Stimulated activated CD4-positive, alpha-beta T cell treated with anti-CD3 and anti-CD28 coated beads, Interleukin-2, amount 100 ng/mL, for 48 hours (primary cell): ENCODE measurements at places on chromosomes 11 and 22.

DNA sequence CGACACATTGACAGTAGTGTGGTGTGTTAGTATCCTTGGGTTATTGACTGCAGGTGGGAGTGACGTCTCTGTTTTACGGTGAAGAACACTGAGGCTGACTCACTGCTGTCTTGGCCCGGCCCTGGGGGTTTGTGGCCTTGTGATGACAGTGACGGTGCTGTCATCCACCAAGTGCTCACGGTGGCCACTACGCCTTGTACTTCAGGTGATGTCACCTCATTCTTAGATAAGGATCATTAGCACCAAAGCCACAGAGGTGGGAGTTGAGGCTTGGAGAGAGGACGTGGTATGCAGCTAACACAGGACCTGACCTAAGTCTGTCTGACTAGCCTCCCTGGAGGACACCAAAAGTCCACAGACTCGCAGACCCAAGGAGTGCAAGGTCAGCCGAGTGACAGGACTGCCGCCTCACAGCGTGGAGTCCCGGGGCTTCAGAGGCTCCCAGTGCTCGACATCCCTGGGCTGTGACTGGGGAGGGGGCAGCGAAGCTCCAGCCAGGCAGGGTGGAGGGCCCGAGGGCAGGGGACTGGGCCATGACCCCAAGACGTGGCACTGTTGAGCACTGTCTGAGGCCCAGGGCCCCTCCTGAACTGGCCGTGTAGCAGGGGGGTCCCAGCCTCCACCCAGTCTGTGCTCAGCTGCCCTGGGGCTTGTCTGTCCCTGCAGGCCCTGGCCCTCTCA, 56.5 kb downstream of the NAT10 start:
- peak; percentile 30 for DNase-seq

DNA sequence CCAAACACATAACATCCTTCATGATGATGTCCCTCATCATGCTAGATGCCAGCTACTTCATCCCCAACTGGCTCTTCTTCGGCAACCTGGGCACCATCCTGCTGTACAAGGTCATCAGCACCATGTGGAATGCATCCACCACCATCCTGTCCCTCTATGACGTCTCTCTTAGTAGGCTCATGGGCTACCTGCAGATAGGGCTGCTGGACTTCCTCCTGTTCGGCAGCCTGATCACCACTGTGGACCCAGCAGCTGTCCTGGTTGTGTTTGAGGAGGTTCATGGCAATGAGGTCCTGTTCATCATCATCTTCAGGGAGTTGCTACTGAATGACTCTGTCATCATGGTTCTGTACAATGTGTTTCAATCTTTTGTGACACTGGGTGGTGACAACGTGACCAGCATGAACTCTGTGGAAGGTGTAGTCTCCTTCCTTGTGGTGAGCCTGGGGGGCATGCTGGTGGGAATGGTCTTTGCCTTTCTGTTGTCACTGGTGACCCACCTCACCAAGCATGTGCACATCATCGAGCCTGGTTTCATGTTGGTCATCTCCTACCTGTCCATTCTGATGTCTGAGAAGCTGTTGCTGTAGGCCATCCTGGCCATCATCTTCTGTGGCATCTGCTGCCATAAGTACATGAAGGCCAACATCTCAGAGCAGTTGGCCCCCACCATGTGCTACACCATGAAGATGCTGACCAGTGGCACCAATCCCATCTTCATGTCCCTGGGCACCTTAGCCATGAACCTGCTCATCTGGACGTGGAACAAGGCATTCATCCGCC, 120.7 kb upstream of the SERPIND1 start:
- no peak for DNase-seq

GRCh38 chr22:37088108-37088605, 21.4 kb downstream of the TMPRSS6 start:
- DNase-seq, result peak; percentile 49

DNA sequence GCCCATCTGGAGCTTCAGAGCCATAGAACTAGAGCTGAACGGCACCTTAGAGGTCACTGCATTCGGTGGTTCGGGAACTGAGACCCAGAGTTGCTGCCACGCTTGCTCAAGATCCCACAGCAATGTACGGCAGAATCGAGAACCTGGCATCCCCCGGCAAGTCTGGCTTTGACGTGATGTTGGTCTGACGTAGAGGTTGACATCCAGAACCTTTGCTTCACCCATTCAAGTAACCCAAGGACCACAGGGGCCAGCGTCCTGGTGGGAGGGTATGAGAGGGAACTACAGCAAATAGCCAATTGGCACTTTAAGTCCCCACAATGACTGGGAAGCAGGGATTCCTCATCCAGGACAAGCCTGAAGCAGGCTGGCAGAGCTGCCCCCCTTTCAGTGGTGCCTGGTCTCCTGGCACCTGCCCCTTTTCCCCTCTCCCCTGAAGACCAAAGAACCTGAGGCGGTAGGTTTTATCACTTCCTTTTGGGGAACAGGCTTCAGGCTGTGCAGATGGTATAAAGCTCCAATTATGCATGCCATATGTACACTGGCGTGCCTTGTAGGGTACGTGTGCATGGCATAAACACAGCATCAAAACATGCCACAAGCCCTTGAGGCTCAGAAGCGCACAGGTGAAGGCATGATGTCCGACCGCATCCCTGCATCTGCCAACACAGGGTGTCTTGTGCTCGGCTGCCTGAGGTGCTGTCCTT, 15.3 kb upstream of the TEF start:
- DNase-seq, result no peak

DNA sequence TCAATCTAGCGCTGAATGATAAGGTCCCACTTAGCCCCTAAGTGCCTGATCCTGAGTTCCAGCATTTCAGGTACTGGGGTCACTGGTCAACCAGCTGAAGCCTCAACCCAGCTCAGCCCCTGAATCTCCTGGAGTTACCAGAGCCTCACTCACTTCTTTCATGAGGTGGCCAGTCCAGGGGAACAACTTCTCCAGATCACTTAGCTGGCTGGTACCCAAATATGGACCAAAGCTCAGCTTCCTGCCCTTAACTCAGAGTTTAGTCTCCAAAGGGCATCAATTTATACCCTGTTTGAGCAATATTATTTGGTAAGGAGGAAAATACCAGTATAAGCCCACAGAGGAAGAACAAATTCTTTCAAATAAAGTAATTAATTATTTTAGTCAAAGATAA, 105.6 kb downstream of the SLC1A2 start:
- no peak for DNase-seq

DNA sequence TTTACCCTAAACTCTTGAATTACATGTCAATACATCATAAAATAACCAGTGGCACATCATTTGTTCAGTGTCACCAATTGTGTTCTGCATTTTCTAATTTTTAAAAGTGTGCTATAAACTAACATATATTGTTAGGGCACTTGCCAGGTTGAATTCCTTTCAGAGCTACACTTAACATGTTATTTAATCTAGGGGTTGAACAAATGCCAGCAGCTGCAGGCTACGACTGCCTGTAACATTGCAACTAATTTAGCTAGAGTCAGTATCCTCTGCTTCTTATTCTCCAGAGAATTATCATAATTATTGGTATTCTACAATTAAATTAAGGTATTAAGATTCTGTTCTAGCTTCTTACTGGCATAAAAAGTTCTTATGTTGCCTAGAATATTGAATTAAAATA, 46.4 kb upstream of the ARHGAP42 start:
- DNase-seq, result no peak

DNA sequence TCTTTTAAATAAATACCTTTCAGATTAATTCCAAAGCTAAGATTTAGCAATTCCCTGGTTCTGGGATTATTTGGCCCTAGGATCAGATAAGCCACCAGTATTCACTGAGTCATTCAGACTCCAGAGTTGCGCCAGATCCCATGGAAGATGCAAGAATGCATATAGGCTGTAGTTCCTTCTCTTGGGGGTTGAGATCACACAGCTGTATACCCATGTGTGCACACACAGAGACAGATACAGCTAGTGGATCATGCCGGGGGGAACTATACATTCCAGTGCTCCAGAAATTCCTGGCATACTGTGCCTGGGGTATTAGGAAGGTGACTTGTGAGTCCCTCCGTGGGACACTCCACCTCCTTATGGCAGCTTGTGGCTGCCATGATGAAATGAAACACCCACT, 75.4 kb downstream of the ZBTB16 start:
- no peak for DNase-seq

DNA sequence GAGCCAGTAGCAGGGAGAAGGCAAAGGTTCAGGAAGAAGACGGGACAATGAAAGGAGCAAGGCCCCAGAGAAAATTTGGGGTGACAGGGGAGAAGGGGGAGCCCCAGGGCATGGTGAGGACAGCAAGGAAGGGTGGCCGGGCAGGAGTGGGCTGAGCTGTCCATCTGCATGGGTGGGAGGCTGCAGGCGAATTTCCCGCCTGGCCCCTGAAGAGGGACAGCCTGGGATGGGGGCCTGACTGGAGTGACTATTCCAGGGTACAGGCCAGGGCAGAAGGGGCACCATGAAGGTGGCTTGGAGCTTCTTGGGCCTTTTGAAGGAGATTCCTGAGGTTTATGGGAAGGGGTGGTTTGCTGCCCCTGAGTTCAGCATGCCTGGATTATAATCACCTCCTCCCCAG, 56.2 kb downstream of the WNT11 start:
- no peak for DNase-seq

DNA sequence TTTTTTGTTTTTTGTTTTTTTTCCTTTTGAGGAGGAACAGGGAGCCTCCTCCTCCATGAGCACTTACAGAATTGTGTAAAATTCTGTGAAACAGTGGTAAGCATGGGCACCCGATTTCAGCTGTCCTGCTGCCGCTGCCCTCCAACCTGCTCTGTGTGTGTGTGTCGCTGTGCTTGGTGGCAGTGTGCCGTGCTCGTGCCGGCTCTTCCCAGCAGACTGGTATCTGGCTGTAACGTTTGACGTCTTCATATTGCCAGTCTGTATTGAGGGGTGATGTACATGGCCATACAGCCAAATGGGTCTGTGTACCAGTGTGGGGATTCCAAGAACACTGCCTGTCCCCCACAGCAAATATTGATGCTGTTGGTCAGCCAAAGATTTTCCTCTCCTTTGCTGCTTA, 97.1 kb downstream of the CWC15 start:
- DNase-seq, result no peak

GRCh38 chr11:85628771-85629341, 463 bp downstream of the TMEM126B start:
- DNase-seq, result no peak

GRCh38 chr11:81647374-81647773, 1086.3 kb downstream of the FAM181B start:
- DNase-seq, result no peak

- no peak for DNase-seq
These were observed 327.5 kb upstream of the TENM4 start for GRCh38 chr11:79768343-79768742.

DNA sequence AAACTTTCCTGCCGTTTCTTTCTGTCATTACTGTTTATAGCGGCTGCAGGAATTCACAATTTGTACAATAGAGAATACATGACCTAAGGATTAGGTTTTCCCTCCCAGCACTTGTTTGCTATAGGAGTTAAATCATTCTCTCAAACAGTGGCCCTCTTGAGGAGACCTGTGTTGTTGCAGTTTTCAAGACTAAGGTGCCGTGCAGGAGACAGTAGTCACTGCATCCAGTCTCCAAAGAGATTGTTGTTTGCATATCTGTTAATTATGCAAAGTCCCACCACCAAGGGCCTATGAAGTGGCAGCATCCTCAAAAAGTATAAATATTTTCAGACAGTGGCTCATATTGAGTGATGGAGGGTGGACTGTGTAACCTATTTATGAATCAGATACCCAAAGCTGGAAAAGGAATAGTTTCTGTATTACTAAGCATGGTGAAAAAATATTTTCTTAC, 2.3 kb downstream of the PRSS23 start:
- DNase-seq, result no peak

DNA sequence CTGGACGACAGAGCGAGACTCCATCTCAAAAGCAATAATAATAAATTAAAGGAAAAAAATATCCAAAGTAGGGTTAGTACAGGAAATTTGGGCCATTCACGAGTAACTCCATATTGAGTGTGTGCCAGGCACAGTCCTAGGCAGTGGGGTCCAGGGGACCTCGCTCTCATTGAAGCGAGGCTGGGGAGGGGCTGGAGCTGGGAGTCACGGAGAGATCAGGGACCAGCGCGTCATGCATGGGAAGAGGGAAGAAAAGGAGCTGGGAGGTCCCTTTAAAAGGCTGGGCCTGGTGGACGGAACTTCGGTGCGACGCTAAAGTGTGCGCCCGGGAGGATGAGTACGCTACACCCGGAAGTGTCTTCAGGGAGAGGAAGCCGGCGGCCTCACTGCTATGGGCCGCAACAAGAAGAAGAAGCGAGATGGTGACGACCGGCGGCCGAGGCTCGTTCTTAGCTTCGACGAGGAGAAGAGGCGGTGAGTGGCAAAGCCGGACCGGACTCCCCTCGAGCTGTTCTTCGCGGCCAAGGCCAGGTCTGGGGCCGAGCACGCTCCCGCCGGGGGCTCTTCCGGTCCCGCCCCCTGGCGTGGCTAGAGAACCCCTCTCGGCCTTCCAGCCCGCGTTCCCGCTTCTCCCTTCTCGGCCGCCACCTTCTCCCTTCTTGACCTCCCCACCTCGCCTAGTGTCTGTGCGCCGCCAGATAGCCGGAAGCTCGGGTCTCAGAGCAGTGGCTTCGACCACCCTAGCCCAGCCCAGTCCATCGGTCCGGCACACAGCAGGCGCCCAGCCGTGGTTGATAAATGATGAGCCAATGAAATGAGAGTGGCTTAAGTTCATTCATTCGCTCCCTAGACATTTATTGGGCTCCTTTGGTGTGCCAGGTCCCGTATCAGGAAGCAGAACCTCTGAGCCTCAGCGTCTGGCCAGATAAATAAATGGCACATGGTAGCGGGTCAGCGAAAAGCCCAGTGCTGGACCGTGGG, at the start of gene NOL12:
Gene NOL12 (plus strand): TSS at position 342 of the 981 bp plus-strand sequence. CDS start 50 bp downstream, at position 392.
- peak; percentile 69 for DNase-seq

- DNase-seq, result no peak
These were observed 77.3 kb downstream of the YAP1 start for GRCh38 chr11:102187416-102188151.

DNA sequence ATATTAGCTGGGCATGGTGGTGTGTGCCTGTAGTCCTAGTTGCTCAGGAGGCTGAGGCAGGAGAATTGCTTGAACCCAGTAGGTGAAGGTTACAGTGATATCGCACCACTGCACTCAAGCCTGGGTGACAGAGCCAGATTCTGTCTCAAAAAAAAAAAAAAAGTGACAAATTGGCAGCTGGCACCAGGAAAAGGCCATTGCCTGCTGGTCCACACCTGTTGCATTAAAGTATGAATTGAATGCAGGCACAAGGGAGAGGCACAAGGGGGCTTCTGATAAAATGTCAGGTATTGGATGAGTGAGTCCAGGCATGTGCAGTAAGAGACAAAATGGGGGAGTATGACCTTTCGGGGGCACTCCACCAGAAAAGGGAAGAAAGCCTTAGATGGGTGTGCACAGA, 28.2 kb downstream of the ZNF70 start:
- DNase-seq, result no peak

DNA sequence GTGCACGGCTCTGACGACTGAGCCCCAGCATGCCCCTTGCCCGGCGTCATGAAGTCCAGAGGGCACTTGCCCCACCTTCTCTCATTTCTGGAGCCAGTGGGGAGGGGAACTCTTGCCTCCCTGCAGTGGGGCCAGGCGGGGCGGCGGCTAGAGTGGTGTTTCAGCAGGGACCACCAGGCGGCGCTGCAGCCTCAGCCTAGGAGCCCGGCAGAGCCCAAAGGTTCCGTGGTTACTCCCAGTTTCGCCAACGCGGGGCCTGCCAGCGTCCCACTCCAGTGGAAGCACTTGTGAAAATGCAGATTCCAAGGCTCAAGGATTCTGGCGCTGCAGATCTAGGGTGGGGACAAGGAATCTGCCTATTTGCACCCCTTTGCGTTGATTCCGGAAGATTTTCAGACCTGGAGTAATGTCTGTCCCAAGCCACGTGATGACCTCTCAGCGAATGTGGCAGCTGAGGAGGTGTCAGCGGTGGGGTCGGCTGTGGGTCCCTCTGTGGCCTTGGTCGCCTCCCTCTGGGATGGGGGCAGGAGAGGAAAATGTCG, 55.7 kb downstream of the CD82 start:
- DNase-seq, result peak; percentile 65
